Uterus (tissue), 4 donors: ENCODE measurements at places on chromosomes 2 and 18. TPM values are rescaled to one million over a fixed set of nuclear protein-coding genes. Genes with fewer than 3 reads are reported as not detected.

Gene ERFE
- not detected for total RNA-seq

Gene SCTR
- not detected for total RNA-seq

Gene MARCO
- total RNA-seq: 2.1 TPM

Gene MREG
- total RNA-seq: 5.0 TPM

Gene STRADB
- 21.0 TPM for total RNA-seq

Gene PCARE
- not detected for total RNA-seq

Gene ALPP
- not detected for total RNA-seq

Gene LRRTM1
- not detected for total RNA-seq

Gene B3GNT7
- 2.0 TPM for total RNA-seq

Gene RFX8
- total RNA-seq: not detected

Gene ALS2
- total RNA-seq: 26.7 TPM

Gene HTRA2
- 28.4 TPM for total RNA-seq

Gene MAP3K19
- total RNA-seq: 2.1 TPM

Gene RND3
- total RNA-seq: 12.6 TPM

Gene SOWAHC
- 8.8 TPM for total RNA-seq

Gene GNLY
- total RNA-seq: 5.9 TPM

Gene RPL37A
- total RNA-seq: 2,851 TPM

Gene REEP1
- total RNA-seq: 9.7 TPM

Gene CD226
- total RNA-seq: 5.5 TPM

Gene FTCDNL1
- not detected for total RNA-seq

Gene PRSS56
- total RNA-seq: not detected

Gene TRIB2
- total RNA-seq: 48.7 TPM

Gene CGREF1
- 2.3 TPM for total RNA-seq

Gene OSBPL6
- 3.3 TPM for total RNA-seq

Gene STON1
- total RNA-seq: 64.8 TPM

Gene TMEM182
- total RNA-seq: 0.29 TPM

Gene SCYGR4
- total RNA-seq: not detected

Gene SRD5A2
- not detected for total RNA-seq

Gene PKP4
- total RNA-seq: 78.0 TPM

Gene EPAS1
- total RNA-seq: 241 TPM

Gene ALLC
- not detected for total RNA-seq

Gene SLC1A4
- total RNA-seq: 8.2 TPM

Gene KCNK3
- 0.29 TPM for total RNA-seq

Gene AUP1
- 69.4 TPM for total RNA-seq

Gene FMNL2
- 28.2 TPM for total RNA-seq

Gene C2orf15
- not detected for total RNA-seq

Gene DNER
- total RNA-seq: 1.9 TPM

Gene COLEC12
- total RNA-seq: 29.7 TPM

Gene VRK2
- total RNA-seq: 23.7 TPM

Gene MARCHF7
- 197 TPM for total RNA-seq

Gene HOXD1
- total RNA-seq: not detected

Gene TMEM163
- not detected for total RNA-seq
